M059J (cell line): ENCODE measurements at places on chromosomes 6 and 20. TPM values are rescaled to one million over a fixed set of nuclear protein-coding genes. Genes with fewer than 3 reads are reported as not detected.

The BFSP1 gene
- 4.8 and 5.5 TPM in 2 replicates for total RNA-seq

The OLIG3 gene
- not detected in 2 replicates for total RNA-seq

The BCKDHB gene
- total RNA-seq = 11.6 and 17.9 TPM in 2 replicates

The PACSIN1 gene
- 0.20 TPM in 1 of 2 replicates, not detected in the other for total RNA-seq

- peak; percentile 95 for DNase-seq
Observed at GRCh38 chr6:57262901-57263694, 41.0 kb upstream of the RAB23 start.

- DNase-seq = no peak
Observed at GRCh38 chr6:35401514-35401913, 50.6 kb upstream of the FANCE start.

DNA sequence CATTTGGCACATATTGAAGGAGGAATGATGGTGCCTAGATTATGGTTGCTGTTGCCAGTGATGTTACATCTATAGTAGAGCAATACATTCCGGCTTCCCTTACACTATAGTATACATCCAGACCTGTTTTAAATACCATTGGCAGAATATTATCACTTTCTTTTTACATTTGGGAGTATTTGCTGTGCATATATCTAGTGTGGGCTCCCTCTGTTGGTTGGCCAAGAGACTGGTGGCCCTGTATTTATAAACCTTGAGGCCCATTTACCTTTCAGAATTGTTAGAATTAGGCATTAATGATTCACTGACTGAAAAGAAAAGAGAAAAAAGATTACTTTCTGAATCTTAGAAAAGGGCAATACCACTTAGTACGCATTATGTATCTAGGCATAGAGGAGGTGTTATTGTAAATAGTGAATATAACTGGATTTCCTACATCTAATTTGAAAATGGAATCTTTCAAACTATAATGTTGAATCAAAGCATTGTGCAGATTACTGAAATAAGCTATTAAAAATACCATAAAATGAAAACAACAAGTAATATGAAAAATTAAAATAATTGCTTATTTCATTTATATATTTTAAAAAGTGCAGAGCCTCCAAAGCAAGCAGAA lies 628.8 kb upstream of the MAN1A1 start:
- peak; percentile 14 for DNase-seq

GRCh38 chr6:65943051-65943450 lies 236.0 kb upstream of the EYS start:
- no peak for DNase-seq

DNA sequence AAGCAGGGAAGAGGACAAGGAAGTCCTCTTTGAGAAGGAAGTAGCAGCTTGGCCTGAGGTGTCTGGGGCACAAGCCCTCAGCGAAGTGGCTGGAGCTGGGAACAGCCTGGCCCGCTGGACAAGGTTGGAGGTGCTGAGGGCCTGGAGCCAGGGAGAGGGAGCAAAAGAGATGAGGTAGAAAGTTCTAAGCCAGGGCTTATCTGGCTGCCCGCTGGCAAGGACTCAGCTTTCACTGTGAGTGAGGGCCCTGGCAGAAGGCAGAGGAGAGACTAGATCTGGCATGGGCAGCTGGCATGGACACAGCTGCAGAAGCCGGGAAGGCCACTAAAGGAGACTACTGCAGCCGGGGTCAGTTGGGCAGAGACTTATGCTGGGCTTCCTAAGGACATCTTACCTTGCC lies 21.8 kb upstream of the PCMTD2 start:
- peak; percentile 17 for DNase-seq

DNA sequence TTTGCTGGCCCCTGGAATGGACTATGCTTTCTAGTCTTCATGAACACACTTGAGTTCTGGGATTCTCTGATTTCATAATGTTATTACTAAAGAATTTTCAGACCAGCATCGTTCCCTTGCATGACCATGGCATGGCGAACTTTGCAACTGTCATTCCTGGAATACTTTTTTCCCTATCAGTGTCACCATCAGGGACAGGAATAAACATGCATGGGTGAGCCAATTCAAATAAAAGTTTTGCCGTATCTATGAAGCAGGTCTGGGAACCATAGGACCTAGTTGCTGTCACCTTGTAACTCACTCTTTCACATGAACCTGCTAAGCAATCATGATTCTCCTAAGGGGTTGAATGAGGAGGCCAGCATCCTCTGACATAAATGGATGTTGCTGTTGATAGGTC lies 68.2 kb upstream of the AGPAT4 start:
- DNase-seq = peak; percentile 31

DNA sequence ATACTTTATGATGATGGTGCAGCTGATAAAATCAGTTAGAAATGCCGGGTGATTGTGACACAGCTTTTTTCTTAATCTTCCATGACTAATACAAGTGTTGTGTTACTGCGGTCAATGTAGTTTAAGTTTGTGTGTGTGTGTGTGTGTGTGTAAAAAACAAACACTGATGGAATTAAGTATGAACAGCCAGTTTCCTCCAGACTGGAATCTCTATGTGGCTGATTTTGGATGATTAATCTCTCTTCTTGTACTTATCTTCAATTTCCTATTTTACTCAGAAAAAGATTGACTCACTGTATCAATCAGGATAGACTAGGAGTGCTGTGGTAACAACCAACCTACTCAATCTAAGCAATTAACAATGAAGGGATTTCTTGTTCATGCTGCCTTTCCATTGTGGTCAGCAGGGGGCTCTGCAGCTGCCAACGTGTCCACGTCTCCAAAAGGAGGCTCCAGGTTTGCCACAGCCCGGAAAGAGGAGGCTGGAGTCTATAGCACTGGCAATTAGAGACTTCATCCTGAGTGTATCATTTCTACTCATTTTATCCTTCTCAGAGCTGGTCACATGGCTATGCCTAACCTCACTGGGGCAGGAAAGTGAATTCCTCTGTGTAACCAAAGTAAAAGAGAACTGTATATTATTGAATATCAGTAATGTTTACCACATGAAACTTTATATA lies 107.7 kb downstream of the CD109 start:
- peak; percentile 92 for DNase-seq

- no peak for DNase-seq
Observed at GRCh38 chr6:33853736-33854135, 49.9 kb upstream of the MLN start.
